Breast epithelium (tissue), 4 donors: ENCODE measurements at places on chromosomes 13 and 19.

DNA sequence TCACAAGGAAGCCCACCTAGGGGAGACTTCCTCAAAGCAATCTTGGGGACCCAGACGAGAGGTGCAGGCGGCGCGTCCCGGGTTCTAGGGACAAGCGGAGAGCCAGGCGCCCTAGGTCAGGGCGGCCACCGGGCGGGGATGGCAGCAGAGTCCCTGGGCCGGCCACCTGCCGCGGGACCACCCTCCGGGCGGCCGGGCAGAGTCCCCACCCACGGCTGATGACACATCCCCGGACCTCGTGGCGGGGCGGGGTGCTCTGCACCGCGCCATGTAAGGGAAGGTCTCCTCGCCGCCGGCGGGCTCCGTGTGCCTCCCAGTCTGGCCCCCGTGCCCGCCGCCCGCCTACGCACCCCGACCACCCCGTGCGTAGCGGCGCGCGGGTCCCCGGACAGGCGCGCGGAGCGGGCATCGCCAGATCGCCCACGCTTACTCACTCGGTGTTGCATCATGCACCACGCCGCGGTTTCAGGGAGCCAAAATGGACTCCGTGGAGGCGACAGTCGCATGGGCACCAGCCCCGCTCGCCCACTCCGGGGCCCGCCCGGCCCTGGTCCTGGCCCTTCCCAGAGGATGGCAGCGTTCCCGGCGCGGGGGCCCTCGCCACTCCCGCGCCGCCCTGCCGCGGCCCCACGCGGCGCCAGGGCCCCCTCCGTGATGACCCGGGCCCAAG is 643 bp downstream of the SLC7A1 start:
- H3K4me1 ChIP-seq = no peaks in the 10 kb centered on the region
- peak overlapping the region; percentile 92 for H3K27ac ChIP-seq
- peak overlapping the region; percentile 95 for H3K4me3 ChIP-seq
- H3K36me3 ChIP-seq = no peaks in the 10 kb centered on the region
- peak; percentile 69 for DNase-seq

- no peak for DNase-seq
- H3K27ac ChIP-seq = no peak overlapping the region
- H3K4me1 ChIP-seq = no peaks in the 10 kb centered on the region
- H3K27me3 ChIP-seq = no peaks in the 10 kb centered on the region
- no peaks in the 10 kb centered on the region for H3K36me3 ChIP-seq
These were observed 465.0 kb downstream of the SLITRK6 start for GRCh38 chr13:85334187-85334586.

DNA sequence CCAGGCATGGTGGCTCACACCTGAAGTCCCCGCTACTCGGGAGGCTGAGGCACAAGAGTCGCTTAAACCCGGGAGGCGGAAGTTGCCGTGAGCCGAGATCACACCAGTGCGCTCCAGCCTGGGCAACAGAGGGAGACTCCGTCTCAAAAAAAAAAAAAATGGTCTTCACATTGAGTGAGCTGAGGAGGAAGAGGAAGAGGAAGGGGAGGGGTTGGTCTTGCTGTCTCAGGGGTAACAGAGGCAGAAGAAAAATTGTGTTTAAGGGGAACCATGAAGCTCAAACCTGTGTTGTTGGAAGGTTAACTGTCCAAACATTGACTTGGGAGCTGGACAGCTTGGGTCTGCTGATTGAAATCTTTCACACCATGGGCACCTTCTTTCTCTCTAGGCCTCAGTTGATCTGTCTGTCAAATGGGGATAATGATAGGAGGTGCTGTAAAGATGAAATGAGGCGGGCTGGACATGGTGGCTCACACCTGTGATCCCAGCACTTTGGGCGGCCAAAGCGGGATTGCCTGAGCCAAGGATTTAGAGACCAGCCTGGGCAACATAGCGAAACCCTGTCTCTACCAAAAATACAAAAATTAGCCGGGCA is 9.8 kb upstream of the SLC44A2 start:
- DNase-seq = no peak
- H3K27me3 ChIP-seq = no peaks in the 10 kb centered on the region
- no peaks in the 10 kb centered on the region for H3K36me3 ChIP-seq
- no peak overlapping the region for H3K27ac ChIP-seq
- H3K4me3 ChIP-seq = no peak overlapping the region

GRCh38 chr13:40970803-40971202 is 48.3 kb downstream of the ELF1 start:
- H3K4me1 ChIP-seq = peaks cover 14% of the 10 kb centered on the region
- no peak overlapping the region for H3K4me3 ChIP-seq
- H3K27ac ChIP-seq = no peak overlapping the region
- no peaks in the 10 kb centered on the region for H3K36me3 ChIP-seq
- no peaks in the 10 kb centered on the region for H3K27me3 ChIP-seq

- H3K27me3 ChIP-seq = no peaks in the 10 kb centered on the region
- H3K27ac ChIP-seq = no peak overlapping the region
- no peaks in the 10 kb centered on the region for H3K36me3 ChIP-seq
- no peak overlapping the region for H3K4me3 ChIP-seq
These were observed 13.0 kb upstream of the SPATA13 start for GRCh38 chr13:24147570-24147963.

- DNase-seq = no peak
- H3K27me3 ChIP-seq = no peaks in the 10 kb centered on the region
- H3K4me3 ChIP-seq = no peak overlapping the region
- H3K36me3 ChIP-seq = no peaks in the 10 kb centered on the region
- H3K27ac ChIP-seq = no peak overlapping the region
- no peaks in the 10 kb centered on the region for H3K4me1 ChIP-seq
These were observed 10.0 kb upstream of the IZUMO2 start for GRCh38 chr19:50173127-50173526.

- no peaks in the 10 kb centered on the region for H3K27me3 ChIP-seq
- DNase-seq = no peak
- H3K36me3 ChIP-seq = no peaks in the 10 kb centered on the region
- no peak overlapping the region for H3K27ac ChIP-seq
These were observed 22.2 kb downstream of the SOHLH2 start for GRCh38 chr13:36192166-36192565.
